ENCODE measurements at places on chromosomes 3 and 15.
A peak's percentile ranks its signal among the peaks of the same experiment; 100 is the strongest.

DNA sequence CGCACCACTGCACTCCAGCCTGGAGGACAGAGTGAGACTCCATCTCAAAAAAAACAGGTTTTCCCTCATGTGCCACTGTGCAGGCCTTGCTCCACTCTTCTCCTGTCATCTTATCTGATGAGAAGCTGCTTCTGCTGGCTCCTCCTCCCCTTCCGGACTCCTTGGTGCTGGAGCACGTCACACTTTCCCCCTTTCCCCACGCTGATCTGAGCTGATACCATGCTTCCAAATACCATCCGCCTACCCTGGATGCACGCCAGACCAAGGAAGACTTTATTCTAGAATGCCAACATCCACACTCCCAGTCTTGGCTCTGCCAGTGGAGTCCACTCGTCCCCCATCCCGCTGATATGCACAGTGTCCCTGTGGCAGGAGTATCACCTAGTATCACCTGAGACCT is 31.3 kb downstream of the HOMER2 start:
- DNase-seq: no peak

GRCh38 chr15:68816795-68817303 is 3.8 kb downstream of the ANP32A start:
- peak; percentile 12 for DNase-seq

DNA sequence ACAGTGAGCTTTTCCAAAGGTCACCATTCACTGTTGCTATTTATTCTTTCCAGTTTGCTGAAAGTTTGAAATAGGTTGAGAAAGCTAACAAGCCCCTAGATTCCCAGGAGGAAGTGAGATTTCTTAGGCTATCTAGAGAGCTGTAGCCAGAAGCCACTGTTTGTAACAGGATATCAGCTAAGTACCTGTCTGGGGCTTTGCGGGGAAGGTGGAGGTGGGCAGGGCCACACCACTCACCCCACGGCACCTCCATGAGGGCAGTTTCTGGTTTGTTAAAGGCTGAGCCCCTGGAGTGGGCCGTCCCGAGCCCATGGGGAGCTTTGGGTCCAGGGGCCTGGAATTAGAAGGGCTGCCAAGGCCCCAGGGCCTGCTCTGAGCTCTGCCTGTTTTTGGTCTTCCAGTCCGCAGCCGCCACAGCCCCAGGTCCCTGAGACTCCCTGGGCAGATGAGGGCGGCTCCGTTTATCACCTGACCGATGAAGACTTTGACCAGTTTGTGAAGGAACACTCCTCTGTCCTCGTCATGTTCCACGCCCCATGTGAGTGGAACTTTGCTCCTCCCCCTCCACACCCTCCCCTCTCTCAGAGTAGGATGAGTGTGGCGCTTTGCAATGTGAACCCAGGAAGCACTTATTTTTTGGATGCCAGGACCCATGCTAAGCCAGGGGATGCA is 63.4 kb downstream of the PDIA5 start:
- DNase-seq: no peak

DNA sequence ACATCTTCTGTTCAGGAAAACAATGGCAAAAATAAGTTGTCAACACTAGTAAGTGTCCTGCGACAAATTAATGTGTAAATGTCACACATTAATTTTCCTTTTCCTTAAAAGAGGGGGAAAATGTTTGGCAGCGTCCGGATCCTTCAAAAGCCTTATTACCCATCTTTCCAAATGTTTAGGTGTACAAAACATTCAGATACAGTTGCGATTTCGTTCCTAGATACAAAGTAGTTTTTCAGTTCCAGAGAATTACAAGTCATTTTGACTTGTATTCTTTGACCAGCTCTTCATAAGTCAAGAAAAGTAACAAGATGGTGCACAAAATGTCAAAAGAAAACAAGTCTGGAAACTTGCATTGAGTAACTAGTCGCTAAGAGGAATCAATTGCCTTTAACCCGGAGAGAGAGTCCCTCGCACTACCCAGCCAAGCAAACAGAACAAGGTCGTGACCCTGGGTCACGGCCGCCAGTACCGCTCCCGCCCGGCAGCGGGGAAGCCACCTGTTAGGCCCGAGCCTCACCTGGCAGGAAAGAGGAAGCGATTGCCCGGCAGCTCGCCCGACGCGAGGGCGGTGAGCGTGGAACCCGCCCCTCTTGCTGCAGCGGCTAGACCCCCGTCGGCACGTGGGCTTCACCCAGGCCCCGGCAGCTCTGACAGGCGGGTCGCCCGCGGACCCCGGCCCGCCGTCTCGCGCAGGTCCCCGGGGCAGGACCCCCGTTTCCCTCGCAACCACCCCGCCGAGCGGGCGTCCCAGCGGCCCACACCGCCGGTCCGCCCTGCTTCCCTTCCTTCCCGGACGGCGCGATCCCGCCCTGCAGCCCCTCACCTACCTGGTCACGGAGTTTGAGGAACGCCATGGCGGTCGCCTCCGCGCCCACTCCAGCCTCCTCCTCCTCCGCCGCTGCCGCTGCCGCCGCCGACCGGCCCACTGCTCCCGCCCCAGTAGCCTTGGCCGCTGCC is 61.0 kb upstream of the ANKRD28 start:
- peak; percentile 4 for DNase-seq

GRCh38 chr3:39907981-39908380 is 98.6 kb downstream of the MYRIP start:
- peak; percentile 0 for DNase-seq

DNA sequence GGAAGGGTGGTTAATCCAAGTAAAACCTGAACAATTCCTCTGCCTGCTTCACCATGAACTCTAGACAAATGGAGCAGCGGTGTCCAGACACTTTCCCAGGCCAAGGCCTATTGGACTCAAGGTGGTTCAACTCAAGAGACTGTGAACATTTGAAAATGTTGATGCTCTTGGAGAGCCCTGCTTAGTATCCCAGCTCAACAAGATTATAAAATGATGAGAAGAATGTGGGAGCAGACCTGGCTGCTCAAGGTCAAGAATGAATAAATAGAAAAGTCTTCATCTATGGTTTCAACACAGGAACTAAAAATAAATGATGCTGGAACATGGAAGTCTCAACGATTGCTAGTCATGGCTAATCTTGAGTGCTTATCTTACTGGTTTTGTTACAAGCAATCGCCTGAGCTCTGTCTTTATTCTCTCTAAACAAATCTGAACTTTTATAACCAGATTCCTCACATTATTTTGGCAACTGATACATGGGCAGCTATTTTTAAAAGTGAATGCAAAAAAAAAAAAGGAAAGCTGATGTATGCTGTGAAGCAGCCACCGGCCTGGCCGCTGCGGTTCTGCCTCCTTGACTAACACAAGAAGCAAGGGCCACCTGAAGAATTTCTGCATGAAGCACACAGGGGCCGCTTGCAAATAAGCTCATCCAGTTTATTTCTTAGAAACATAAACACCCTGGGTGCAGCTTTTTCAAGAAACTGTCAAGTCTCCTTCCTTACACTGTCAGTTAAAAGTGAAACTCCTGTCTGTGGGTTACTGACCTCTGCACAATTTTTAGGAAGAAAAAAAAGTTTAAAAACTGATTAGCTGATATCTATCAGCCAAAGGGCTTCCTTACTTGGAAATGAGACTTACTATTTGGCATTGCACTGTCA is 120.1 kb upstream of the ARHGEF3 start:
- DNase-seq: no peak

GRCh38 chr15:25787381-25787780 is 75.7 kb downstream of the ATP10A start:
- DNase-seq: no peak

- no peak for DNase-seq
Measured at GRCh38 chr3:12601072-12601471, 44.2 kb downstream of the MKRN2 start.

GRCh38 chr15:52196891-52197290 is 5.7 kb upstream of the GNB5 start:
- DNase-seq: no peak

GRCh38 chr3:194139071-194139813 is 3.3 kb downstream of the HES1 start:
- peak; percentile 92 for DNase-seq

GRCh38 chr15:29034593-29035335 is 149.0 kb downstream of the APBA2 start:
- no peak for DNase-seq

DNA sequence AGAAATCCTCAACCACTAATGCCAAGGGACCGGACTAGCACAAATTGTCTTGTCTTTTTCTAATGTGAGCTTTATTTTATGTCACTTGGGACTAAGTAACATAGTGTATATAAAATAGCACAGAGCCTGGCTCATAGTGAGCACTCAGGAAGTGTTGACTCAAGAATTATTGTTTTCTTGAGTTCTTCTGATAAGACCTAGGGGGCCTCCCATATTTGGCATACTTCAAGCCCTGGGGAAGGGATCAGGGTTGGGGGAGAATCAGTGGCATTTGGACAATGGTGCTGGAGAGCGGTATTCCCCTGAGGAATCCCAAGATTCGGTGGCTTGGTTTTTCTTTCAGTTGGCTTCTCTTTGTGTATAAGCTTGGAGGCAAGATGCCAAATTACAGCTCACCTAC is 19.4 kb downstream of the ZNF80 start:
- DNase-seq: peak; percentile 8

GRCh38 chr15:69515508-69515907 is 62.9 kb downstream of the RPLP1 start:
- DNase-seq: no peak

DNA sequence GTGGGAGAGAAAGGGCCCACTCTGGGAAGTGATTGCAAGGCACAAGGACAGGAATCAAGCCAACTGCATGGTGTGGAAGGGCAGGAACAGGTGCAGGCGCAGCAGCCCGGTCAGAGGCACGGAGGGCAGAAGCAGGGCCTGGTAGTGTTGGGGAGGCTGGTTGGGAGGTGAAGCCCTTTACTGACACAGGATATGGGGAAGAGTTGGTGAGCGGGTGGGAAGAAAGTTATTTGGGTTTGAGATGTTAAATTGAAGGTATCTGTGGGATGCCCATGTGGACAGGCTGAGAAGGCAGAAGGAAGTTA is 83.6 kb upstream of the ABHD2 start:
- no peak for DNase-seq

- no peak for DNase-seq
Measured at GRCh38 chr3:8278448-8278847, 223.2 kb upstream of the LMCD1 start.

DNA sequence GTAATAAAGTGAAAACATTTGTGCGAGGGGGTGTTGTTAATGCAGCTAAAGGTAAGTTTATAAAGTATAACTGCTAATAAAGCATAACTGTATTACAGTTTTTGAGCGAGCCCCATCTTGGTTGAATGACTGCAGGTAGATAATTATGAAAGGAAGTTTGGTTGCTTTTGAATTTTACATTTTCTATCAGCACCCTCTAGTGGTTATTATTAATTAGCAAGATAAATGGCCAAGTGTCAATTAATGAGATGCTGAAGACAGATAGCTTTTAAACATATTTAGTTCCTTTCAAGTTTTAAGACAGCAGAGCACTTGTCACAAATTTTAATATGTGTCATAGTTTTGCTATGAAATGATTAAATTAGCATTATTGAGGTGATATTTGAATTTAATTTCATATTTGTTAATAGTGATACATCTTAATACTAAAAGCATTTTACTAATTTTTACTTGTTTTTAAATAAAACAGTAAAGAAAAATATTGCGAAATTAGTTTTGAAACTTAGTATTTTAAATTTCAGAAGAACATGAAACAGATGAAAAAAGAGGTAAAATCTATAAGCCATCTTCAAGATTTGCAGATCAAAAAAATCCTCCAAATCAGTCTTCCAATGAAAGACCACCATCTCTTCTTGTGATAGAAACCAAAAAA is 15.1 kb downstream of the U2SURP start:
- DNase-seq: peak; percentile 10

- DNase-seq: peak; percentile 11
Measured at GRCh38 chr3:170907637-170908234, 701 bp downstream of the EIF5A2 start.

DNA sequence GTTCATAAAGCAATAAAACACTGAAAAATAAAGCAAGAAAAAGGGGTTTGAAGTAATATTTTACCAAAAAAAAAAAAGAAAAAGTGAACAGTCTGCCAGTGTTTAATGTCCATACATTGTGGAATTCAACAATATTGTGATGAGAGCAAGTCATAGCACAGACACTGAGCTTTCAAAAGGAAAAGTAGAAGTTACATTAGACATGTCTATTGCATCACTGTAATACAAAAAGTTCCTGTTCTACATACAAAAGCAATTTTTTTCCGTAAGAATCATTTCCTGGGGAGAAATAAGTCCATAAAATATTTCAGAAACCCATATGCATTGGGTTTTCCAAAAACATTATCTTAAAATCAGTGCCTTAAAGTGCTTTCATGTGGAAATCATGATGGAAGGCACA is 11.8 kb upstream of the HDC start:
- DNase-seq: no peak

- no peak for DNase-seq
Measured at GRCh38 chr15:41559239-41559782, 299 bp downstream of the TYRO3 start.

DNA sequence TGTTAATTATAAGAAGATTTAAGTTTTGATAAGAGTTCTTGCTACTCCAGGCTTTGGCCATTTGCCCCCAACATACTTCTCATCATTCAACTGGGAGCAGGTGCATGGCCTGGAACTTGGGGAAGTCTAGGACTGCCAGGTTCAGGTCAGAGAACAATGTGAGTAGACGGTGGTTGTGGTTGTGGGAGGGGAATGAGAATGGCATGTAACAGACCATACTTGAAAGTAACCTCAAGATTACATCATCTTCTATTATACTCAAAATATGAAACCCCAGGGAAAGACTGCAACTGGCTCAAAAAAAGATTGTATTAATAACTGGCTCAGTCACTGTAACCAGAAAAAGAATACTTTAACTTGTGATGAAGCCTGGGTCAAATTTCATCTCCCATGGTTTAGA is 364.9 kb upstream of the DPPA4 start:
- DNase-seq: peak; percentile 14

GRCh38 chr3:103127098-103127630 is 692.3 kb downstream of the ZPLD1 start:
- peak; percentile 7 for DNase-seq

DNA sequence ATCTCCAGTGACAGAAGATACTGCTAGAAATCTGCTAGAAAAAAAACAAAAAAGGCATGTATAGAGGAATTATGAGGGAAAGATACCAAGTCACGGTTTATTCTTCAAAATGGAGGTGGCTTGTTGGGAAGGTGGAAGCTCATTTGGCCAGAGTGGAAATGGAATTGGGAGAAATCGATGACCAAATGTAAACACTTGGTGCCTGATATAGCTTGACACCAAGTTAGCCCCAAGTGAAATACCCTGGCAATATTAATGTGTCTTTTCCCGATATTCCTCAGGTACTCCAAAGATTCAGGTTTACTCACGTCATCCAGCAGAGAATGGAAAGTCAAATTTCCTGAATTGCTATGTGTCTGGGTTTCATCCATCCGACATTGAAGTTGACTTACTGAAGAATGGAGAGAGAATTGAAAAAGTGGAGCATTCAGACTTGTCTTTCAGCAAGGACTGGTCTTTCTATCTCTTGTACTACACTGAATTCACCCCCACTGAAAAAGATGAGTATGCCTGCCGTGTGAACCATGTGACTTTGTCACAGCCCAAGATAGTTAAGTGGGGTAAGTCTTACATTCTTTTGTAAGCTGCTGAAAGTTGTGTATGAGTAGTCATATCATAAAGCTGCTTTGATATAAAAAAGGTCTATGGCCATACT is 4.0 kb downstream of the B2M start:
- DNase-seq: no peak
